Liver (tissue), 10 donors: ENCODE measurements at places on chromosomes 12 and 14.

DNA sequence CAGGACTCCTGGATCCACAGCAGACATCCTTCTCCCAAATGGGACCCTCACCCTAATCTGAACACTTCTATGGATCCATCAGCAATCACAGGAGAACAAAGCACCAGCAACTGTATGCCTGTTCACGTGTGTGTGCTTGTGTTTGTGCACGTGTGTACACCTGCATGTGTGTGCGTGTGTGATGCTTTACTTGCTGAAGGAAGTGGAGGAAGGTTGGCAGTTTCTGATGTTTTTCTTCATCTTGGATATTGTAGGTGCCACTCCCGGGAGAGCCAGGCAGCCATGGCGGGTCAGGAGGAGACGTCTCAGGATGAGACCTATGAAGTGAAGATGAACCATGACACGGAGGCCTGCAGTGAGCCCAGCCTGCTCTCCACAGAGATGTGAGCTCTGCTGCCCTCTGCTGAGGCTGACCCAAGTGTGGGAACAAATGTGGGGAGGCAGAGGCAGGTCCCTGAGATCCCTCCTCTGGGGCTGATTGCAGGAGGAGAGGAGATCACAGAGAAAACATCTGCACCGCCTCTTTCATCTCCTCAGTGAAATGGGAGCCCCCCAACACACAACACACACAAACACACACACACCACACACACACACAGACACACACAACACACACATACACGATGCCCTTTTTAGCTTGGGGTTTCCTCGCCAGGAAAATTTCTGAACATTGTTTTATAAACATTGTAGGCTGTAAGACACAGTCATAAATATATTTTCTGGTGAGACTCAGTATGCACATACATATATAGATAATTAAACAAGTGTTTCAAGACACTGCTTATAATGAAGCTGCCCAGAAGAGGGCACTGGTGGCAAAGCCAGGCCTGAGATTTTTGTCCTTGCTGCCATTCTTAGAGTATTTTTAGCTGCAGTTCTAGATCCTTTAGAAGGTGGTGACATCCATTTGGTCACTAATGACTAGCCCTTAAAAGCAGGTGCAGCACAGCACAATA is 112.2 kb upstream of the FKBP4 start:
- peak; percentile 41 for DNase-seq

GRCh38 chr12:108374596-108375320 is 35.6 kb upstream of the CMKLR1 start:
- no peak for DNase-seq

DNA sequence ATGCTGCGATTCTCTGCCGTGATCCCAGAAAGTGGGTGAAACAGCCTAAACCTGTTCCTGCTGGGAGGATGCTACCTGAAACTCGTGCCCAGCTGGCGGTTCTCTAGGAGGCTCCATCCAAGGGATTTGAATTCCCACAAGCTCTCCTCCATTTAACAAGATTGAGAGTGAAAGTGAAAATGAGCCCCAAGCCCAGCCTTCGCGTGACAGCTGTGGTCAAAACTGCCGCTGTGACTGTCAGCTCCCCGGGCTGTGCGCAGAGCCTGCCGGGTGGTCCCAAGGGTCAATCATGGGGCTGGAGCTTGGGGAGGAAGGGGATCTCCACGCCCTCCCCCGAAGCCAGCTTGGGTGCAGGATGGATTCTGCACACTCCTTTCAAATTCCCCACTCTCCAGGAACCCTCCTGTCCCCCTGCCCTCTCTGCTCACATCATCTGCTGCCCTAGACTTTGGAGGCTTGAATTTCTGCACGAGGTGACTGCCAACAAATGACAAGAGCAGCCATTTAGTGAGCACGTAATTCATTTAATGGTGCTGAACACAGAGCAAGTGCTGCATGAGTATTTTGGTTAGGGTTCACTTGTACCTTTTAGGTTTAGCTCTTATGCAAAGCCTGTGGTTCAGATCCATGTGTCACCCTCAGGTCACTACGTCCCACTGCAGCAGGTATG is 5.3 kb downstream of the ASB2 start:
- no peak for DNase-seq

- DNase-seq: no peak
Measured at GRCh38 chr12:13472690-13473089, 276.2 kb downstream of the EMP1 start.

- DNase-seq: no peak
Measured at GRCh38 chr14:68182492-68182891, 362.9 kb downstream of the RAD51B start.

DNA sequence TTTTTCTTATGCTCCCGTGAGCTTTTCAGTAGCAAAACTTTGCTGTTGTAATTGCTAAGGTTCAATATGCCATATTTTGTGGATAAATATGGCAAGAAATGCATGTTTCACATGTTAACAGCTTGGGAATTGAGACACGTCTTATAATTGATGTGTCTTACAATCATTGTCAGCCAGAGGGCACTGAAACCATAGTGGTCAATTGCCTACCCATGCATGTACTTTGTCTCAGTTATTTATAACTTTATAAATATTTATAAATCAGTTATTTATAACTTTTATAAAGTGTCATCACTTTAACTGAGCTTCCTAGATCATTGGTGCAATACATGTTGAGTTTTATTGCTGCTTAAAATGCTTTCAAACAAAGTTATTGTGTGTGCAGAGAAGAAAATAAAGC is 82.0 kb downstream of the CATSPERB start:
- no peak for DNase-seq

- DNase-seq: no peak
Measured at GRCh38 chr12:127538316-127538715, 728.7 kb upstream of the TMEM132C start.
